ENCODE measurements at places on chromosomes 11 and 22.

DNA sequence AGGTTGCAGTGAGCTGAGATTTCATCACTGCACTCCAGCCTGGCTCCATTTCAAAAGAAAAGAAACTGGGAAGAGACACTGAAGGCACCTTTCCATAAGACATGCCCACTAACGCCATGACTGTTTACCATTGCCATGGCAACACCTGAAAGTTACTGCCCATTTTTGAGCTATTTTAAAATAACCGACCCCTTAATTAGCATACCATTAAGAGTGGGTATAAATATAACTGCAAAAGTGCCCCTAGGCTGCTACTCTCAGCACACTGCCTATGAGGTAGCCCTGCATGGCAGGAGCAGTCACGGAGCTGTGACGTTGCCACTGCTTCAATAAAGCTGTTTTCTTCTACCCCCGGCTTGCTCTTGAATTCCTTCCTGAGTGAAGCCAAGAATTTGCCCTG, 9.9 kb upstream of the RNASEH2C start:
- DNase-seq, result no peak

DNA sequence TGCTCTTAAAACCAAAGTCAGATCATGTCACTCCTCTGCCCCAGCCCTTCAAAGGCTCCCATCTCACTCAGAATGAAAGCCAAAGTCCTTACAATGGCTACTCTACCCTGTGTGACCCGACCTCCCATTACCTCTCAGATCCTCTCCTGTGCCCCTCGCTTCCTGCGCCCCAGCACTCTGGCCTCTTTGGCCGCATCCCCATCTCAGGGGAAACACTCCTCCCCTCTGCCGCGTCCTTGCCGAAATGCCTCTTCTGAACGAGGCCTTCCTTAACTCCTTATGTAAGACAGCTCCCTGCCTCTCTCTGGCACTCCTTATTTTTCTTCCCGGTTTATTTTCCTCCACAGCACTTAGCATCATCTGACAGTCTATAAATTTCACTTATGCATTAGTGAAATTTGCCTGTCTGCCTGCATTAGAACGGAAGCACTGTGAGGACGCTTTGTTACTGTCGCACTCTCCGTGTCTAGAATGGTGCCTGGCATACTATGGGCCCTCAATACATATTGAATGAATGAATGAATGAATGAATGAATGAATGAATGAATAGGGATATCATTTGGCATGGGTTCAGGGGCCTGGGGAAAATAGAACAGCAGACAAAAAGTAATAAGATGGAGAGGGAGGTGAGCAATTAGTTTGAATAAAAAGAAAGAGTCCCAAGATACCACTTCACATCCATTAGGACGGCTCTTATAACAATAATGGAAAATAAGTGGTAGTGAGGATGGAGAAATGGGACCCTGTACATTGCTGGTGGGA, 137.8 kb downstream of the CEP164 start:
- DNase-seq, result no peak

DNA sequence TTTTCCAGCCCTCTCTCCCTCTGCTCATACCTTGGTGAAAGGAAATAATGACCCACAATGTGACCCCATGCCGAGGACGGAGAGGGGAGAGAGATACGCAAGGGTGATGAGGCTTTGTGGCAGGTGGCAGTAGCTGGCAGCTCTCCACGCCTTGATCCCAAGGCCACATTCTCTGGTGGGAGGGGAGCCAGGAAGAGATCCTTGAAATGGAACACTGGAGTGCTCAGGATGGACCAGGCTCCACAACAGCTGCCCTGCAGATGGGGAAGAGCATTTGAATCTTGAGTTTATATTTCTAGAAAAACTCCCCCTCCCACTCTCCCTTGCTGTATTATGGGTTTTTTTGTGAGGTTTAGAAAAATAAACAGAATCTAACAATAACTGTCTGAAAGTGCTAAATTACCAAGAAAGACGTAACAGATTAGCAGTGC, 61.6 kb upstream of the CDON start:
- DNase-seq, result no peak

DNA sequence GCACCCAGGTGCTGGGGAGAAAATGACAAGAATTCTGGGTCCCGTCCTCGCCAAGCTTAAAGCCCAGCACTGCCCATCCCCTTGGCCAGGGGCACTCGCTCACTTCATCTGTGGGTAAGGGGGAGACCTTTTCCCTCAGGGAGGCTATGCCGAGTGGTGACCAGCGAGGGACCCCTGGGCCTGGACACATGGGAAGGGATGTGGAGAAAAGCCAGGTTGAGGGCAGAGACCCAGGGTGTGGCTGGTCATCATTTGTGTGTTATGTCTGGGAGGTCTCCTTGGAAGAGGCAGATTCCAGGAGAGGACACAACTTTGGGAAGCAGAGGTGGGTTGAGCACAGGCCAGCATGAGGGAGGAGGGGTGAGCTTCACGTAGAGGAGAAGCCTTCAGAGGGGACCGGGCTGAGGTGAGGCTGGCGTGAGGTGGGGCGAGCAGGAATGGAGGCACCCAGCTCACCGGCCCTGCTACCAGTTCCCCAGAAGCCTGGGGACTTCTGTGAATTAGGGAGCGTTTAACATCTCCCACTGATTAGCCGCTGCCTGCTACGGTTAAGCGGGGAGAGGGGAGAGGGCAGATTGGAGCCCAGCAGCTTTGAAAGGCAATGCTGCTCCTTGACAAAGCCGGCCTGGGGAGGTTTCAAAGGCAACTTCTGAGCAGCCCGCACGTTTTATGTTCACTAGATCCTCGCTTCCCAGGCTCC, 25.8 kb upstream of the NECTIN1 start:
- DNase-seq, result no peak

- DNase-seq, result no peak
These were observed 14.8 kb upstream of the RASD2 start for GRCh38 chr22:35525687-35526332.
